AG10803 (cell line): ENCODE measurements at places on chromosomes 11 and 22.
A peak's percentile ranks its signal among the peaks of the same experiment; 100 is the strongest.

- peak; percentile 16 for DNase-seq
These were observed 167.2 kb upstream of the ZBED5 start for GRCh38 chr11:11025087-11025486.

DNA sequence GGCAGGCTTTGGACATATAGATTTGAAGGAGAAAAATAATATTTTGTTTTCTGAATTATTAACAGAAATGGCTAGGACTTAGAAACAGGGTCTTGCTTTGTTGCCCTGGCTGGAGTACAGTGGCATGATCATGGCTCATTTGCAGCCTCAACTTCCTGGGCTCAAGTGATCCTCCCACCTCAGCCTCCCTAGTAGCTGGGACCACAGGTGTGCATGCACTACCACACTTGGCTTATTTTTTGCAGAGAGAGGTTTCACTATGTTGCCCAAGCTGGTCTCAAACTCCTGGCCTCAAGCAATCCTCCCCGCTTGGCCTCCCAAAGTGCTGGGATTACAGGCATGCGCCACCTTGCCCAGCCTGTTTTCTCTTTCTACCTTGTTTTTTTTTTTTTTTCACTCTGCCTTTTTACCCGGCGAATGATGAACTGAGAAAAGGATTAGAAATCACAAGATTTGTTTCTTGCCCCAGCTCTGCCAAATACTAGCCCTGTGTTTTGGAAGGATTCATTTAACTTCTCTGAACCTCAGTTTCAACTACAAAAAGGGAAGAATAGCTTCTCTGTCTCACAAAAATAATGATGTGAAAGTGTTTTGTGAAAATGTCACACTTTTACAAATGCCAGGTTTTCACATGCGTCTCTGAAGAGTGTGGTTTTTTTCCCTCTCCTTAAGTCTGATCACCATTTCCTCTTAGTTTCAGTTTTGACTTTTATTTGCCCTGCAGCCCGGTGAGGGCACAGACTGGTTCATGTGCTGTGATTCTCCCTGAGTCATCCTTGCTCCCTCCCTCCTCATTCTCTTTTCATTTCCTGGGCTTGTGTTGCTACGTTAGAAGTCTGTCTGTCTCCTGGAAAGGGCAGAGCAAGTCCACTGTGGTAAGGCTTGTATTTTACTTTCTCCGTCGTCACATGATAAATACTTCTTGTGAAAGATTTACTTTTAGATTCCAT, 67.7 kb downstream of the BCL2L13 start:
- DNase-seq: peak; percentile 91

- no peak for DNase-seq
These were observed 21.4 kb downstream of the KCNQ1OT1 start for GRCh38 chr11:2678396-2678795.

DNA sequence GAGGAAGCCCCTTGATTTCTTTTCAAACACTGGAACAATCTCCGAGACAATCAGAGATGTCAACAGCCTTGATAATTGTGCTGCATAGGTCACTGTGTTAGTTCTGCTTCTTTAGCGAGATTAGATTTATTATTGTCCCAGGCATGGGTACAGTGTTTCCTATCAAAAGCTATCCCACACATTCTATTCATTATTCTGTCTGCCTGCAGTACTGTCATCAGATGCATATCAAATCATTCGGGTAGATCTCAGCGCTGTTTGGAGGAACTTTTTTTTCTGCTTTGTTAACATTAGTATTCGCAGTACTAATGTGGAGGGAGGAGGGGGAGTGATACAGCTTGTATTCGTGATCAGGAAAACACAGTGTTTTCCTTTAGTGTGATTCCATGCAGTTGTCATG, 208.0 kb downstream of the C11orf91 start:
- no peak for DNase-seq

GRCh38 chr11:77144857-77145428, 16.9 kb downstream of the MYO7A start:
- DNase-seq: no peak

- DNase-seq: no peak
These were observed 12.2 kb upstream of the SMPD1 start for GRCh38 chr11:6377902-6378639.

GRCh38 chr22:32063701-32064100, 20.6 kb downstream of the SLC5A1 start:
- no peak for DNase-seq

- DNase-seq: no peak
These were observed 164.5 kb downstream of the LUZP2 start for GRCh38 chr11:24661331-24661730.

DNA sequence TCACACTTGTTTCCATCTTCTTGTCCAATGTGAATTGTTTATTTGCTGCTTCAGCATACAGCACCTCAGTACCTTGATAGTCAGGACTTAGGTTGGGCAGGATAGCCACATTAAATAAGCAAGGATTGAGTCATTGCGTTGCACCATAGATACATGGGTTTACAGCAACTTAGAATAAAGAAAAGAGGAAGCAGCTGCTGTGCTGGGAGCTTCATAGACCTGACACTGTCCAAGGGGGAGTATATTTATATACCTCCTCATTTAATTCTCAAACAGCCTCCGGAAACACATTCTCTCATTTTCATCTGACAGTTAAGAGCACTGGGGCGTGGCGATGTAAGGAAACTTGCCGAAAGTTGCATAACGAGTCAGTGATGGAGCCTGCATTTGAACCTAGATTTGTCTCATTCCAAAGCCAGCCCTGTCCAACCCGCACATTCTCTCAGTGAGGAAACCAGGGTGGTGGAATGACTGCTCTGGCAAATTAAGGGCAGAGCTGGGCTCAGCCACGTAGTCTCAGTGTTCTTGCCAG, 42.2 kb downstream of the UBASH3B start:
- DNase-seq: peak; percentile 55

DNA sequence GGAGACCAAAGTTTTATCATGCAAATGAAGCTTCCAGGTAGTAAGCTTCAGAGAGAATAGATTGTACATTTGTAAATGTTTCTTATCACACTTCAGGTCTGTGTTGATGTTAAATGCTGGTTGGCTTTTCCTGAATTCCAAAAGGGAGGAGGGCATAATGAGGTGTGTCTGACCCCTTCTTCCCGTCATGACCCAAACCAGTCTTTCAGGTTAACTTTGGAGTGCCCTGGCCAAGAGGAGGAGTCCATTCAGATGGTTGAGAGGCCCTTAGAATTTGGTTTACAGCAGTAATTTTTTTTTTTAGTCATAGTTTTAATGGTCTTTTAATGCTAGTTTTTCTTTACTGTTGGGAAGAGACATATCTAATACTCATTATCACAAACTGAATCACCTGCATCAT, 2.5 kb downstream of the OR6X1 start:
- no peak for DNase-seq

- DNase-seq: no peak
These were observed 13.8 kb upstream of the IFITM3 start for GRCh38 chr11:334264-334994.

DNA sequence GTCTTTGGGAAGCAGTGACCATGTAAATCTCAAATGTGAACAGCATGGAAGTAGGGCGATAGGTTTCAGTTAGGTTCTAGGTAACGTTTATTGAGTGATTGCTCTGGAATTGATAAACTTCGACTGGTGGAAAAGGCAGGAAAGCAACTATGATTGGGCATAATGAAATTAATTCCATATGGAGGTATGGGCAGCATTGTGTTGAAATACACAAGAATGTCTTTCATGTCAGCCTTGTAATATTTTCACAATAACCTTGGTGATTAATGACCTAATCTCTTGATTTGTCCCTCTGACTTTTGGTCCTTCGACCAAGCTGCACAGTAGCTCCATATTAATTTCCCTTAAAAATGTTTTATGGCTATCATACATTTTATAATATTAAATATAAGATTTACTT, 2.8 kb downstream of the CEP57 start:
- DNase-seq: peak; percentile 58

- DNase-seq: no peak
These were observed 494.1 kb downstream of the DLG2 start for GRCh38 chr11:85132851-85133585.

- peak; percentile 98 for DNase-seq
These were observed 20.3 kb upstream of the WNT7B start for GRCh38 chr22:45997077-45997776.

GRCh38 chr22:42365942-42366695, 66.1 kb downstream of the NFAM1 start:
- no peak for DNase-seq

GRCh38 chr22:19927696-19928095, 13.9 kb upstream of the COMT start:
- no peak for DNase-seq

- peak; percentile 95 for DNase-seq
These were observed 23.9 kb upstream of the LYVE1 start for GRCh38 chr11:10592331-10592730.

GRCh38 chr11:86671531-86672006, 847 bp downstream of the ME3 start:
- no peak for DNase-seq

DNA sequence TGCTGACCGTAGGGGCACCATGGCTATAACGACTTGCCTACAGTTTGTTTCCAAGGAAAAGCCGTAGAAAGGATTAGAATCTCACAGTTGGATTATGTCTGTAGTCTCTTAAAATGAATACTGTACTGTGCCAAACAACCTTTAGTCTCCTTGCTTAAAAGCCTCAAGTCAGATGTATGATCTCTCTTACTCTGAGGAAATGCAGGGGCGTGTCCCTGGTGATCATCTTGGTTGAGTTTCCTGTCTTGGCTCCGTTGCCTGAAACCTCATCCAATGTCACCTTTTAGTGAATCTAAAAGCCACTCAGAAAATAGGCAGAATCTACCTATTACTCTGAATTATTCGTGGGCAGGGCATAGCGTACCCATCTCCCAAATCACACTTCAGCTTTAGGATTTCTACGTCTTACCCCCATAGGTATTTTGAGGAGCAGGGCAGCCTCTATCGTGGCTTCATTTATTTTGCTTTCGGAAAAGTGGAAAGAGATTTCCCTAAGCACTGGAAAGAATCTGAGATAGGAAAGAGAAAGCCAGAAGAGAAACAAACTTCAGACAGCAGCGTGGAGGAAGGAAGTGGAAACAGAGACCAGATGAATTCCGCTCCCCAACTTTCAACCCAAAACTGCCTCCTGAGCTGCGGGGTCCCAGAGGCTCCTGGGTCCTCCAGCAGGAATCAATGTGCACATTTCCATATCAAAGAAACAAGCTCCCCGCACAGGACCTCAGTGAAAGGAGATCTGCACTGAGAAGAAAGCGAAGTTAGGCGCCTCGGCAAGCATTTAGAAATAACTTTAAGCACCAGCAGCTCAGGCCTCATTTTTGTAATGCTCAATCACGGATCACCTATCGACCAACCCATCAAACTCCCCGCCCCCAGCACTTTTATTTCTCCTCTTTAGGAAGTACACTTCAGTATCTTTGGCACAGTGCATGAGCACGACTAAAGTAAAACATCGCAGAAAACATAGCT, 245.8 kb downstream of the ETS1 start:
- DNase-seq: no peak

GRCh38 chr11:32326522-32326921, 108.8 kb downstream of the WT1 start:
- DNase-seq: peak; percentile 27

GRCh38 chr22:32991353-32992101, 66.7 kb downstream of the SYN3 start:
- peak; percentile 51 for DNase-seq

DNA sequence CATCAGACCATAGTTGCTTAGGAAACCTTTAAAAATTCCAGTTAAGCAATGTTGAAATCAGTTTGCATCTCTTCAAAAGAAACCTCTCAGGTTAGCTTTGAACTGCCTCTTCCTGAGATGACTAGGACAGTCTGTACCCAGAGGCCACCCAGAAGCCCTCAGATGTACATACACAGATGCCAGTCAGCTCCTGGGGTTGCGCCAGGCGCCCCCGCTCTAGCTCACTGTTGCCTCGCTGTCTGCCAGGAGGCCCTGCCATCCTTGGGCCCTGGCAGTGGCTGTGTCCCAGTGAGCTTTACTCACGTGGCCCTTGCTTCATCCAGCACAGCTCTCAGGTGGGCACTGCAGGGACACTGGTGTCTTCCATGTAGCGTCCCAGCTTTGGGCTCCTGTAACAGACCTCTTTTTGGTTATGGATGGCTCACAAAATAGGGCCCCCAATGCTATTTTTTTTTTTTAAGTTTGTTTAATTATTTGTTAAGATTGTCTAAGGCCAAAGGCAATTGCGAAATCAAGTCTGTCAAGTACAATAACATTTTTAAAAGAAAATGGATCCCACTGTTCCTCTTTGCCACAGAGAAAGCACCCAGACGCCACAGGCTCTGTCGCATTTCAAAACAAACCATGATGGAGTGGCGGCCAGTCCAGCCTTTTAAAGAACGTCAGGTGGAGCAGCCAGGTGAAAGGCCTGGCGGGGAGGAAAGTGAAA, 73.4 kb downstream of the NCAPD3 start:
- no peak for DNase-seq

DNA sequence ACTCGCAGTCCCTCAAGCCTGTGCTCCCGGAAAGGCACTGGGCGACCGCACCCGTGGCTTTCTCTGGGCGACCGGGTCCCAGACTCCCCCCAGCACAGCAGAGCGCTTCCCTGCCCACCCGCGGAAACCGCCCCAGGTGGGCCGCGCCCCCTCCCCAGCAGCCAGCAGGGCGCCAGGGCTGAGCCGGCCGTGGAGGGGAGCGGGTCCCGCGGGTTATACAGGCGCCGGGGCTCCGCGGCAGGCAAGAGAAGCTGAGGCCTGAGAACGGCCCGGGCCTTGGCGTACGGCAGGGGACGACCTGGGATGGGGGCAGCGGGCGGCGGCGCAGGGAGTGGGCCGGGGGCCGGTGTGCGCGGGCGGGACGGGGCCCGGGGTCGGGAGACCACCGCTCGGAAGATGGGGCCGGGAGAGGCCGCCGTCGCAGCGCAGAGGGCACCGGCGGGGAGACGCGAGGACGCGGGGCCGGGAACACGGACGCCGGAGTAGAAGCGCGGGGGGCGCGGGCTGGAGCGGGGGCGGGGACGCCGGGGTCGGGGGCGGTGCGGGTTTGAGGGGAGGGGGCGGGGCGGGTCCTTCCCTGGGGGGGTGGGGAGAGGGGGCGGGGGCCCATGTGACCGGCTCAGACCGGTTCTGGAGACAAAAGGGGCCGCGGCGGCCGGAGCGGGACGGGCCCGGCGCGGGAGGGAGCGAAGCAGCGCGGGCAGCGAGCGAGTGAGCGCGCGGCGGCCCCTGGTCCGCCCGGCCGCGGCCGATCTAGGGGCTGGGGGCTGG, at the start of gene MDK:
MDK (plus strand) TSS at position 622 of the 771 bp plus-strand sequence. CDS start 389 bp downstream, outside the sequence.
- DNase-seq: no peak

- DNase-seq: peak; percentile 26
These were observed 84.5 kb downstream of the ISX start for GRCh38 chr22:35150183-35151107.
